Hepatic stellate cell (primary cell): ENCODE measurements at places on chromosomes 16 and 17.
A peak's percentile ranks its signal among the peaks of the same experiment; 100 is the strongest.

DNA sequence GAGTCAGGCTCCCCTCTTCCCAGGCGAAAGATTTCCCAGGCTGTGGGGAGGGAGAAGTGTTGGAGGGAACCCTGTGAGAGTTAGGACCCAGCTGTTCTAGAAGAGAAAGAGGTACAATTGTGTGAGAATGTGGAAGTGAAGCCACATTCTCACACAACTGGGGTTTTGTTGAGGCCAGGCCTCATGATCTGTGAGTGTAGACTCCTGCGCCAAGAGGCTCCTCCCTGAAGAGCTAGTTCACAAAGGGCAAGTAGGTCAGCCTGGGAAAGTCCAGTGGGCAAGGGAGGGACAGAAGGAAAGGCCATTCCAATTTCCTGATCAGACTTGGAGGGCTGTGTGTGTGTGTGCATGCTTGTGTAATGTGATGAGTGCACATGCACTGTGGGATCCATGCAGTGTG lies 15.2 kb downstream of the CD300LF start:
- DNase-seq: no peak

DNA sequence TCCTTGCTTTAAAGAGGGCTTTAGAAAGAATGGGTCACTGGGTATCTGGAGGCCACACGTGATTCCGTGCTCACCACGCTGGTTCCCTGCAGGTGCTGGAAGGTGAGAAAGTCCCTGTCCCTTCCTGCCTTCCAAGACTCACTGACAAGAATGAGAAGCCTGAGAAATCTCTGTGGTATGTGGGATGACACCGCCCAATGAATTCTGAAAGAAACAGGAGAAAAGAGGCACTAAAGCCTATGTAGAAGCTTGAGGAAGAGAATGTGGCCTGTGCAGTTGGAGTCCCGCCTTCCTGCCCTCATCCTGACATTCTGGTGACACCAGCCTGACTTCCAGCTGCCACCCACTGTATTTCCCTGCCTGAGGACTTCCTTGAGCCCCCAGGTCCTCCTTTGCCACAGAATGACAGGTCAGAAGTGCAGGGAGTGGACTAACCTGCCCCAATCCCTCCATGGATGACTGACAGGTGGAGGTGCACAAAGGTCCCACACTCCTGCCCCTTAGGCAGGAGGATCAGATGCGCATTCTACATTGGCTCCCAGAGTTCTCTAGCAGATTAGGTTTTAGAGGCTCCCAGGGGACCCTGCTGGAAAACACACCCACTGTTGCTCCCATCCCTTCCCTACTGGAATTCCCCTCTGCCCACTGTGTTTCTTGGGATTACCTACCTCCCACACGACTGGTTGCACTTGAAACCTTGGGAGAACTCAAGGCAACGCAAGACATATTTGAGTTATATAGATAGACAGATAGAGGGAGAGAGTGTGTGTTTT lies 38.6 kb upstream of the TENT4B start:
- no peak for DNase-seq

DNA sequence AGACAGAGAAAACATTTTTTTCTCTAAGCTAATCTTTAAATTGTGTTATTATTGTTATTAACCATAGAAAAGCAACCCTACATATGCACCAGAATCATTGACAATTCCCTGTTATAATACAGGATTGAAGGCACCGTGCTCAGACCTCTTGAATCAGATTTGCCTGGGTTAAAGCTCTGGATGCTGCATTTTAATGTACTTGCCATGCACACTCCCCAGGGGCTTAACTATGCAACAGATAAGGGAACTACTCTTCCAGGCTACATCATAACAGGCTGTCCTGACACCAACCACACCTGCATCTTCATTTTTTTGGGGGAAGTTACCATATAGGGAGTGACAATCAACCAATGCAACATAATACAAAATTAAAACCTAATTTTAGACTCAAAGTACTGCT lies 1187.6 kb upstream of the CDH8 start:
- DNase-seq: no peak

DNA sequence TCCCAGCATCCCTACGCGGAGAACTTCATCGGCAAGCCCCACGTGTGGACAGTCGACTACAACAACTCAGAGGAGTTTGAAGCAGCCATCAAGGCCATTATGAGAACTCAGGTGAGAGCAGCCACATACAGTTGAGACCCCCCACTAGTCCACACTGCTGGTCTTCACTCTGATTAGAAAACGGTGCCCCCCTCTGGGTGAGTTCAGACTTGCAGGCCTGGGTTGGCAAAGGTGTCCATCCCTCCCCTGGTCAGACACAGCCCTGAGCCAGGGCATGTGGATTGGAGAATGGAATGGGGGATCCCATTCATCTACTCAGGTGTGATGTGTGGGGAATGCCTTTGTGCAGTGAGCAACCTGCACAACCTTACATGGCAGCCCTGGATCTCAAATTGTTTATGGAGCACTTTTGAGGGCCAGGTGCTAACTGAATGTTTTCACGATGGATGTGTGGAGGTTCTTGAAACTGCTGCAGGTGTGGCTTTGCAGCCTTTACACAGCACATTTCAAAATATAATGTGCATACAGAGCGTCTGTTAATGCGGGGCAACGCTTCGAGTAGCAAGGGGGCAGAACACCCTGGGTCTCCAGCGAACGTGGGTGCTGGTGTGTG lies 72.6 kb downstream of the MGAT5B start:
- DNase-seq: no peak

- no peak for DNase-seq
Observed at GRCh38 chr16:49473131-49473530, 99.5 kb downstream of the C16orf78 start.

DNA sequence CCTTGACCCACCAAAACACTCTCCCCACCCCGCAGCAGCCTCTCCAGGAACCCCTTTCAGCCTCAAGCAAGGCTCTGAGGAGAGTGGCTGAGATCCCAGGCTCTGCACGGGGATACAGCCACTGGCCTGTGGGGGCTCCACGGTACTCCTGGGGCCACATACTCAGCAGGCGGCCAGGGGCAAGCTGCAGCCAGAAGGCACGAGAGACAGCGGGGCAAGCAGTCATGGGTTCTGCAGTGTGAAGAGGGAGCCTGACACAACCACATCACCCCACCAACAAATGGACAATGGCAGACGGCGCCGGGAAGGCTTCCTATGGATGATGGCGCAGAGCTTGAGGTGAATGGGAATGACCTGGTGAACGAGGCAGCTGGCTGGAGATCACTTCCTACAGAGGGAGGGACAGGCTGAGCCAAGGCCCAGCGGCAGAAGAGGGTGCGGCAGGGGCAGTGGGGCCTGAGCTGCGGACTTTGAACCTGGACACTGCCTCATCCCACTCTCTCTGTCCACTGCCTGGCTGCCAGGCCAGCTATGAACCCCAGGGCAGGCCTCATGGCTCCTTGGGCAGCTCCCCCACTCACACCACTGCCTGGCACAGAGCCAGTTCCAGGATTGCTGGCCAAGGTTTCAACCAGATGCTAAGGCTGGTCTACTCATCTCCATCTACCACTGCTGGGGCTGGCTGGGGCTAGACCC lies 10.8 kb upstream of the BCAR1 start:
- DNase-seq: no peak

- no peak for DNase-seq
Observed at GRCh38 chr16:87897521-87898505, 28.5 kb upstream of the SLC7A5 start.

DNA sequence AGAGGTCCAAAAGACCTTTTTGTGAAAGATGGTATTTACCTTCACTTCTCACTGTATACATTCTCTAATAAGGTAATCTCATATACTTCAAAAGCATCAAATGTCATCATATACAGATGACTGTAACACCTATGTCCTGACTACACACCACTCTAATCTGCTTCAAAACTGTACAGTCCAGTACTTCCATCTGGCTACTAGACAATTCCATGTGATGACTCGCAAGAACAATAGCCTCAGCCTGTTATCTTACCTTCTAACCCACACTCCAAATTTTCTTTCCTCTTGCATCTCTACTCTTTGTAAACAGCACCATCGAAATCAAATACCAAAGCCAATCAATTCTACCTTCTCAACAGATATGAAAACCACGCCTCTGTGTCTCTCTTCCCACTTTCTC lies 24.1 kb downstream of the MYO1D start:
- peak; percentile 13 for DNase-seq

DNA sequence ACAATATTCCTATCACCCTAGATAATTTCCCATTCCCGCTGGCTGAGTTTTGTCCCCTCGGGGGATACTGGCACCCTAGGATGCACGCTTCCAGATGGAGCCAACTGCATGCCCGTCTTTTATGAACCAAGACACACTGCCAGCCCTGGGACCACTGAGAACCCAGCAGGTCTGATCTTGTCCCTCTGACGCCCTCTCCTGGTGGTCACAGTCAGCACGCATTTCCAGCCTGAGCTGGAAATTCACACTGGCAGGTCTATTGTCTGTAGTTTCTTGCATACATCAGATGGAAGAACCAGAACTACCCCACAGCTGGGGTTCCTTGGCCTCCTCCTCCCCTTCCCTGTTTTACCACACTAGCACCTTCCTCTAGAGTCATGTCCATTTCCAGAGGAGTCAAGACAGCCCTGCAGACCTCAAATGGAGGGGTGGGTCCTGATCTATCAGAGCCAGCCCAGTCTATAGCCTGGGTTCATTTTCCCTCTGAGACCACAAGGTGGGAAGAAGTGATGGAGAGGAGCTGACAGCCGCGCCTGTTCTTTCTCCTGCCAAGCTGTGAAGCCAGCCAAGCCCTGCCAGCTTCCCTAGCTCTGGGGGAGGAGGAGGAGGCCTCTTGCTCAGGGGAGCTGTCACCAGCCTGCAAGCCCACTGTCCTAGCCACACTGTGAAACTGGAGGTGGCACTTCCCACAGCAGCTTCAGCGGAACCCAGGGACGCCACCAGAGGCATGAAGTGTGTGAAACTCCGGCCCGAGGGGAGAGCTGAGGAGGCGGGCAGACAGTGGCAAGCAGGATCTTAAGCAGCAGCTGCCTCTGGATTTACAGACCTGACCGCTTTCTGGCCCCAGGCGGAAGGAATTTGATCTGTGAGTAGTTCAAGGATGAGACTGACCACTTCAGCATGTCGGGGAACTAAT lies 29.3 kb downstream of the MXRA7 start:
- peak; percentile 72 for DNase-seq
